ENCODE measurements at places on chromosomes 3 and 15. TPM values are rescaled to one million over a fixed set of nuclear protein-coding genes. Genes with fewer than 3 reads are reported as not detected.

DNA sequence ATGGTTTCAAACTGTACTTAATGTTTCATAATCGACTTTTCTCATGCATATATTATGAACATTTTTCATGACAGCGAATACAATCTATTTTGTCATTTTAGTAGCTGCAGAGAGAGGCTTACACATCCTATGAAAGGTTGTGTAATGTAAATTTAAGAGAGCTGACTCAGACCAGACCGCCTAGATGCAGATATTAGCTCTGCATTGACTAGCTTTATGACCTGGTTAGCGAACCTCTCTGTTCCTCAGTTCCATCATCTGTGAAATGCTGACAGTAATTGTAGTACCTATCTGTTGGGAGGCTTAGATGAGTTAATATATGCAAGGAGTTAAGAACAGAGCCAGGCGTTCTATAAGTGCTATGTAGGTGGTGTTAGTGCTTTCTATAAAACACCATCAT lies 116.2 kb upstream of the RASGRP1 start:
- H3K27me3 ChIP-seq: no peaks in the 10 kb centered on the region
- H3K4me1 ChIP-seq: peaks cover 4% of the 10 kb centered on the region
- H3K36me3 ChIP-seq: no peaks in the 10 kb centered on the region
- no peak overlapping the region for H3K27ac ChIP-seq
- H3K4me3 ChIP-seq: no peak overlapping the region

- H3K4me3 ChIP-seq: no peak overlapping the region
- no peaks in the 10 kb centered on the region for H3K27me3 ChIP-seq
- no peaks in the 10 kb centered on the region for H3K36me3 ChIP-seq
- no peak overlapping the region for H3K27ac ChIP-seq
Measured at GRCh38 chr3:164250923-164251322, 827.4 kb downstream of the SI start.

- no peak overlapping the region for H3K27ac ChIP-seq
- no peaks in the 10 kb centered on the region for H3K36me3 ChIP-seq
- no peaks in the 10 kb centered on the region for H3K27me3 ChIP-seq
- DNase-seq: no peak
- no peaks in the 10 kb centered on the region for H3K4me1 ChIP-seq
Measured at GRCh38 chr3:126939338-126939718, 43.6 kb upstream of the PLXNA1 start.

DNA sequence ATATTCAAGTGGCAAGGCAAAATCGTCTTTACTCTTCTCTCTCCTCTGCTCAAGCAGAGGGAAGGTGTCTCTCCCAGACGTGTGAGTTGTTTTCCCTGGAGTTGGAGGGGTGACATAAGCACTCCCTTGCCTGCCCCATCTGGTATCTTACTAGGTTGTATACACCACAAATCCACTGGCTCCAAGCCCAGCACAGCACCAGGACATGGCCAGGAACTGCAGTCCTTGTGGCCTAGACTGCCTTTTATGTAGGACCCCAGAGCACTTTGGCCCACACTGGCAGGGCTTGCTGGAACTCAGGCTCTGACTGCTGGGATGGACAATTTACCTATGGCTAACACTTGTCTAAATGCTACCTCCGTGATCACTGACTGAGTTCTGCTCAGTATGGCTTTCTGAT lies 34.0 kb downstream of the DZIP3 start:
- H3K36me3 ChIP-seq: no peaks in the 10 kb centered on the region
- DNase-seq: no peak
- no peaks in the 10 kb centered on the region for H3K4me1 ChIP-seq
- H3K4me3 ChIP-seq: no peak overlapping the region
- H3K27ac ChIP-seq: no peak overlapping the region

- DNase-seq: no peak
- H3K27me3 ChIP-seq: no peaks in the 10 kb centered on the region
- H3K27ac ChIP-seq: no peak overlapping the region
- H3K36me3 ChIP-seq: no peaks in the 10 kb centered on the region
Measured at GRCh38 chr3:89353465-89353864, 246.0 kb downstream of the EPHA3 start.

- no peaks in the 10 kb centered on the region for H3K27me3 ChIP-seq
- no peak overlapping the region for H3K4me3 ChIP-seq
- peaks cover 13% of the 10 kb centered on the region for H3K36me3 ChIP-seq
- H3K27ac ChIP-seq: no peak overlapping the region
- DNase-seq: no peak
Measured at GRCh38 chr3:37347941-37348340, 173.6 kb upstream of the LRRFIP2 start.

DNA sequence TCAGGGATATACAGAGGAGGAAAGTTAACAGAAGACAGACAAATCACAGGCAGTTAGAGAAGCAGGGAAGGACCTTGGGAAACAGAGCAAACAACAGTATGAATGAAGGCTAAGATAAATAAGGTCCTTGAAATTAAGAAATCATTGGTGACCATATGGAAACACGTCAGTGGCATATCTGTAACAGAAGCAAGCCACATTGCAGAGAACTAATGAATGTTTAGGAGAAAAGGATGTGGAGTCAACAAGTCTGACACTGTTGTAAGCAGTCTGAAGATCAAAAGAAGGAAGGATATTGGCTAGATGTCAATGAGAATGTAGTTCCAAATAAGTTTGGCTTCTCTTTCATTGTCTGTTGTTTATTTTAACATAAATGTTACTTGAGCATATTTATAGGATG lies 542.4 kb downstream of the UNC13C start:
- no peaks in the 10 kb centered on the region for H3K4me1 ChIP-seq
- no peak for DNase-seq
- no peak overlapping the region for H3K27ac ChIP-seq
- no peak overlapping the region for H3K4me3 ChIP-seq

- DNase-seq: no peak
- H3K27me3 ChIP-seq: no peaks in the 10 kb centered on the region
- H3K36me3 ChIP-seq: no peaks in the 10 kb centered on the region
- H3K4me3 ChIP-seq: no peak overlapping the region
- no peaks in the 10 kb centered on the region for H3K4me1 ChIP-seq
- H3K27ac ChIP-seq: no peak overlapping the region
Measured at GRCh38 chr3:37064747-37065146, 71.4 kb downstream of the MLH1 start.

RAD18 gene
- 4.3 TPM for total RNA-seq

ST3GAL6 gene
- total RNA-seq: 6.5 TPM

GOLGA8T gene
- total RNA-seq: 0.19 TPM

PLCB2 gene
- total RNA-seq: 0.94 TPM

NR2E3 gene
- total RNA-seq: 0.34 TPM

ATP10A gene
- 0.87 TPM for total RNA-seq

CASR gene
- 9.5 TPM for total RNA-seq
